ENCODE measurements at places on chromosomes 7 and 10.
A peak's percentile ranks its signal among the peaks of the same experiment; 100 is the strongest.

DNA sequence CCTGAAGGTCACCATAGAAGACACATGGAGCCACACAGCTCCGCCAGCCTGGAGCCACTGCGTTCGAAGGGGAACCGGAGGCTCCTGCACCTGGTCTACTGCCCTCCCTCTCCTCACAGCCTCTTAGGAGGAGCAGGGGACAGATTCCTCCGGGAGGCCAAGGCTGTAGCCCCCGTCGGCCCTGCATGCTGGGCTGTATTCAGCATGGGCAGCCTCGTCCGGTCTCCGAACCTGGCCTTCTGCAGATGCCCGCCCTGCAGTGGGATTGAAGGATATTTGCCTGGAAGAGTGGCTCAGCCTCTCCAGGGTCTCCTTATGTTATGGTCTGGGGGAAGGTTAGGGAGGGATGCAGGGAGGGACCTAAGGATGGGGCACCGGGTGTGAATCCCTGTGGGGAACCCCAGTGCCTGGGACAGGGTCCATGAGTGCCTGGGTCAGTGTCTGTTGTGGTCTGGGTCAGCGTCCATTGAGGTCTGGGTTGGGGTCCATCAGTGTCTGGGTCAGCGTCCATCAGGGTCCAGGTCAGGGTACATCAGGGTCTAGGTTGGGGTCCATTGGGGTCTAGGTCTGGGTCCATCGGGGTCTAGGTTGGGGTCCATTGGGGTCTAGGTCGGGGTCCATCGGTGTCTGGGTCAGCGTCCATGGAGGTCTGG is 13.0 kb upstream of the SCART1 start:
- DNase-seq = peak; percentile 6

GRCh38 chr7:69654849-69655707 is 56.8 kb downstream of the AUTS2 start:
- no peak for DNase-seq

DNA sequence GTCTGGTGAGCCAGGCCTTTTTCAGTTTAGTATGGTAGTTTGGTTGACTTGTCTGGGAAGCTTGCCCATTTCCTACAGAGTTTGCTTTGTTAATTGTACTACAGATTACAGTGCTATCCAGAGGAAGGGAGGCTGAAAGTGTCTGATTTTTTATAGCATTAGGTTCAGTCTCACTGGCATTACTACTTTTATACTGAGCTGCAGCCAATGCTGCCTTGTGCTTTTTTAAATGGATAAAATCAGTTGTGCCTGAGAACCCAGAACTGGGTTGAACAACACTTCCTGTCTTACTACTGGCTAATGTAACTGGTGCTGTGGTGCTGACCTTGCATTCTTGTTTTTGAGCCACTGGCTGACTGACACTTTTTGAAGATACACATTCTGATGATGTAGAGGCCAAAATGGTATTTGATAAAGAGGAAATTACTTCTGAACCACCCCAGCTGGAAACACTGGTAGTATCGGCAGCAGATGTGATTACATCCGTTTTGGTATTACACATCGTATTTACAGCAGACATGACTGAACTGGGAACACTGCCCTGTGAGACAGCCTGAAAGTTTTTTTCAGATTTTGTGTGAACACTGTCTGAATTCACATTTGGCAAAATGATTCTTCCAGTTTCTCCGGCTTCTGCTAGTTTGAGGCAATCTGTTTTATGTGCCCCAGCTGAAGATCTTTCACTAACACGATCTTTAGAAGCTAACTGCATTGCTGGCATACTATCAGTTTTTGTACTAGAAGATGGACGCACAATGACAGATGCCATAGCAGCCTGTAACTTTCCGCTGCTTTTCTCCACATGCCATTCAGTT is 74.1 kb downstream of the NRBF2 start:
- DNase-seq = no peak

- DNase-seq = no peak
Measured at GRCh38 chr7:31253532-31253931, 87.0 kb downstream of the NEUROD6 start.

- no peak for DNase-seq
Measured at GRCh38 chr10:5038733-5039132, 35.1 kb upstream of the AKR1C2 start.

- no peak for DNase-seq
Measured at GRCh38 chr7:8277394-8277982, 15.5 kb upstream of the ICA1 start.

DNA sequence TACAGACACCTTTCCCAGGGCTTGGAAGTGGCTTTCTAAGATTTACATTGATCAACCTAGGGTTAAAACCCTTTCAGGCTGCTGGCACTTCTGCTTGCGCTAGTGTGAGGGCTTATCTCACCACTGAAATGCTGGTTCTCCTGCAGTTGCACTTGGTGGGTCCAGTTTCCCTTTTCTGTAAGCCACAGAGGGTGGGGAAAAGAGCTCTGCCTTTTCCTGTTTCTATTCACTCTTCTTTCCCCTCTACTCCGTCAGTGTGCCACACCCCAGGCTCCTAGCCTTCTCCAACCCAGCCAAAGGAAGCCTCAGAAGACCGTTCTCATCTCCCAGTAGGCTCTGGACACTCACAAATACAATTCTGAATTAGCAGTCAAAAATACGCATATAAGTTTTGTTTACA is 19.0 kb upstream of the CAPZA2 start:
- DNase-seq = no peak

DNA sequence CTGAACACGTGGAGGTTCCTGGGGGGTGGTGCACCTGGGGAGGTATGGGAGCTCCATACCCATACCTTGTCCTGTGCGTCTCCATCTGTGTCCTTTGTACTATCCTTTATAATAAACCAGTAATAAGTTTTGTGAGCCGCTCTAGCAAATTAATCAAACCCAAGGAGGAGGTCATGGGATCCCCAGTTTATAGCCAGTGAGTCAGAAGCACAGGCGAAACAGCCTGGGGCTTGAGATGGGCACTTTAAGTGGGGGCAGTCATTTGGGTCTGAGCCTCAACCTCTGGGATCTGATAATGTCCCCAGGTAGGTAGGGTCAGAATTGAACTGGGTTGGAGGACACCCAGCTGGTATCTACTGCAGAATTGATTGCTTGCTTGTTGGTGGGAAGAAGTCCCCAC is 16.9 kb downstream of the SNX10 start:
- DNase-seq = no peak
